ENCODE measurements at places on chromosomes 1 and 21.

DNA sequence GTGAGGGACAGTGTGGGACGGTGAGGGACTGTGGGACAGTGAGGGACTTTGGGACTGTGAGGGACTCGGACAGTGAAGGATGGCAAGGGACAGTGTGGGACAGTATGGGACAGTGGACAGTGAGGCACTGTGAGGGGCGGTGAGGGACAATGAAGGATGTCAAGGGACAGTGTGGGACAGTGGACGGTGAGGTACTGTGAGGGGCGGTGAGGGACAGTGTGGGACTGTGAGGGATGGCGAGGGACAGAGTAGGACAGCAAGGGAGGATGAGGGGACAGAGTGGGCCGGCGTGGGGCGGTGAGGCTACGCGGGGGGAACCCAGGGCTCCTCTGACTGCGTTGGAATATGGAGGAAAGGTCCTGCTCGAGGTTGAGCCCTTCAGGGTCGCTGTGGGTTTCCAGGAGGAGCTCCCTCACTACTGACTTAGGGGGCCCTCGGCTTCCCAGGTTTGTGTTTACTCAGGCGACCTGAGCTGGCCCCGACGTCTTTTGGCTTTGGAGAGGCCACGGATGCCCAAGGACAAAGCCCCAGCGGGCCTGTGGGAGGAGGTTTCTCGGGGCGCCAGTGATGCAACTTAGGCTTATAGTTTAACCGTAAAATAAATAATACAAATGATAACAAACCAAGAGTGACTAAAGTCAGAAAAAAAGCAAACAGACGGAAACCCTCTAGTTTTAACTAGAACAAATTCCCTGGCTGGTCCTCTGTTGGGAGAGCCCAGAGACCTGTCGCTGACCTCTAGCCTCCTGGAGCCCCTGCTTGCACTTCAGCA lies 1.1 kb upstream of the ERRFI1 start:
- no peak for DNase-seq

DNA sequence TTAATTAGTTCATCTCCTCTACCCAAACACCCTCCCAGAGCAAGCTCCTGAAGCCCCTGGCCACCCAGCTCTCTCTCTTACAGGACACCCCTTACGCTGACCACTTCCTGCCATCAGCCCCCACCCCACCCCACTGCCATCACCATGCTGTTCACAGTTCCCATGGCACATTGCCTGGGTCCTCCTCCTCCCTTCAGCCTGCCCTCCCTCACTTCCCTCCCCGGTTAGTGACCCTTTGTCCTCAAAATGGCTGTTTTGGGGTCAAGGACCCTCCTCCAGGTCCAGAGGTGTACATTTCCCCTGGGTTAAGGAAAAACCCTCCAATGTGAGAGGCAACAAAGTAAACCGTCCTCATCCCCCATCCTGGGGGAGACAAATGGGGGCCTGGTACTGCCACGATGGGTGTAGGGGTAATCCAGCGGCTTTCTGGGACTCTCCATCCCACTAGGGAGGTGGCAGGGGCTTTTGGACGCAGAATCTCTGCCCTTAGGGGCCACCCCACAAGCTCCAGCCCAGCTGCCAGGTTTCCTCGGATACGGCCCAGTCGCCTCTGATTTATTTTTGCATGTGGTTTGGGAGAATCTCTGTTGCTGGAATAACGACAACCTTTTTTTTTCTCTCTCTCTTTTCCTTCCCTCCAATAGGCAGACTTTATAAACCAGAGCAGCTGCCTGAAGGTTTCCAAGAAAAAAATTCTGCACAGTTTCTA lies 8.5 kb downstream of the CAMK2N1 start:
- no peak for DNase-seq

DNA sequence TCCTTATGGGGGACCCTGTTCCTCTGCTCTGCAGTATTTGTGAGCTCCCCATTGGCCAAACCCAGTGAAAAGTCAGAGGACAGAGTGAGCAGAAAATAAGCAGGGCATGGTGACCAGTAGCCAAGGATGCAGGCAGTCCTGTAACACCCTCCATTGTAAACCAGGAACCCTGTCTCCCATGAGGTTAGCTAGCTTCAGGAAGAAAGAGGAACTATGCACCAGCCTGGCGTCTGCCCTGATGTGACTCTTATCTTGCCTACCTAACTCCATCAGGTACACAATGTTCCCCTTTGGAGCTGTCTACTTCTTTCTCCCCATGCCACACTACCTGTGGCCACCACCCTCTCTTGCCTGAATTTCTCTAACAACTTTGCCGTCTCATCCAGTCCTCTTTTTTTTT lies 119.2 kb downstream of the LRIG2 start:
- no peak for DNase-seq

GRCh38 chr1:175116903-175117302 lies 49.3 kb downstream of the TNN start:
- no peak for DNase-seq

DNA sequence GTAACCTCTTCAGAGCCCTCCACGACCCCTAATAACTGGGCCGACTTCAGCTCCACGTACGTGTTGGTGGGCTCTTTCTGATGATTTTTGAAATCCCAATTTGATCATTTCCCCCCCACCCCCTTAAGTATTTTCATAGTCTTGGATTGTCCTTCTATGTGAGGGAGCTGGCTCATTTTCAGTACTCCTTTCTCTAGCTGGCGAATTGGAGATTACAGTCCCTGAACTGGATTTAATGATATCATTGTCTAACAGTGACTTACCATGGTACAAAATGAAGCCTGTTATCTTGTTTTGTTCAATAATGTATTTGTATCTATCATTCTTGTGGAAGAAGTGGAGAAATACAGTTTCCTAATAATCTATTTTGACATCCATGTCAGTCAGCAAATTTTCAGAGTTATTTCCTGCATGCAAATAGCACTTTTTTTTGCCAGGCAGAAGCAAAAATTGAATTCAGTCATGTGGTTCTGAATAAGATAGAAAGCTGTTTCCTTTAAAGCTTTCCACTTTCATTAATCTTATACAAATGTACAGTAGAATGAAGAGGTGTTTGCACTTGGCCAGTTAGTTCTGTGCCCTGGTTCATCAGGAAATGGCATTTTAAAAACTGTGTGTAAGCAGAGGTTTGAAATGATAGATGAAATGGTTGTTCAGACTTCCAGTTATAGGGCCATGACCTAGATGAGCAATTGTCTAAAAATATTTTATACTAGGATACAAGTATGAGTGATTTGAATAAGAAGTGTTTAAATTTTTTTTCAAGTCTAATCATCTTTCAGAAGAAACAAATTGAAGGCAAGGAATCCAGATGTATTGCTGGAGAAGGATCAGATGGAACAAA lies 104.2 kb downstream of the ATP5PO start:
- DNase-seq = no peak

- DNase-seq = no peak
These were observed 45.9 kb upstream of the NRDC start for GRCh38 chr1:51924455-51924854.

DNA sequence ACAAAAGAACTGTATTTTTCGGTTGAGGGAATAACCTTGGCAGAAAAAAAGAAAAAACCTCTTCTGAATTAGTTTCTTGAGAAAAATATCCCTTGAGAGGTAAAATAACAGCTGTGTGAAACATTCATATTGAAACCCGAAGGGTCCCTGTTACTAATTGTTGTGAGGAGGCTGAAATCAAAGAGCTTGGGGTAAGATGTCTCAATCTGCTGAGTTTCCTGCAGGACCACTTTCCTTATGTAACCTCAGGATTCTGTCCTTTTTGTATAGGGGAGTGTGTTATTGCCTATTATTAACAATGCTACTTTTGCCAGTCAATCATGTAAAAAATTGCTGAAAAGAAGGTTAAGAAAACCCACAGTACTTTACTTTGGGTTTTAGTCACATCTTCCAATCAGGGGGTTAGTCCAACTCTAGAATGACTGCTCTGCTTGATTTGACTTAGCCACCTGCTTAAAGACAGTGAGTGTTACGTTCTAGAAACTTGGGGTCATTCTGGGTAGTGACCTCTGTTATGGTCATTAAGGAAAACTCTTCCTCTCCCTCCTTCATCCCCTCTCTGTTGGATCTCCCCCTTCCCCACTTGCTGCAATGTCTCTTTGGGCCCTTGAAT lies 138.8 kb downstream of the GIPC2 start:
- no peak for DNase-seq

DNA sequence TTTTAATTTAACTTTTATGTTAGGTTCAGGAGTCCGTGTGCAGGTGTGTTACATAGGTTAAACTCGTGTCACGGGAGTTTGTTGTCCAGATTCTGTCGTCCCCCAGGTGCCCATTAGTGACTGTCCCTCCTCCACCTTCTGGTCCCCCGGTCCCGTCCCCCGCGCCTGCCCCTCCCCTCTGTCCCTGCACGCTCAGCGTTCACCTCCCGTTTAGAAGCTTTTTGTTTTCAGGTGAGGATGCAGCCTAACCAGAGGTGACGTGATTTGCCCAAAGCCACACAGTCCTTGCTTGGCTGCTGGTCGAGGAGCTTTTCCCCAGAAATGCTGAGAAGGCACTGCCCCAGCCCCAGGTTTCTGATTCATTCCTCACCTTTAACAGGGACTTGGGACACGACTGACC lies 844 bp downstream of the C1orf146 start:
- no peak for DNase-seq

DNA sequence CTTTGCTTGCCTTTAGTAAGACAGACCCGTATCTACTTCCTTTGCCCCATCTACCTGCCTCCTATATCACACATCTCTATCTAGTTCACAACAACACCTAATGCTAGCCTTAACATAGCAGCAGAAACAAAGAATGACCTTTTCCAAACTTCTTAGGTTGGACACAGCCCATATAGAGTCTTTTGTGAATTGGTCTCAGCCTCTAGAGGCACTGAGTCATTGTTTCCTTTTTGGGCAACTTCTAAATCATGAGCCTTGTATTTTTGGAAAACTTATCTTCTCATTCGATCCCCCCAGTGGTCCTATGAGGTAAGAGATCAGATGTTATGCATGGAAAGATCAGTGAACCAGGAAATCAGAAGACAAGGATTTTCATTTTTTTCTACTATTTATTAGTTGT lies 679.4 kb upstream of the USP24 start:
- no peak for DNase-seq

- DNase-seq = no peak
These were observed 19.9 kb downstream of the CASQ2 start for GRCh38 chr1:115748401-115749150.

- no peak for DNase-seq
These were observed 40.4 kb downstream of the USP48 start for GRCh38 chr1:21742578-21742977.

DNA sequence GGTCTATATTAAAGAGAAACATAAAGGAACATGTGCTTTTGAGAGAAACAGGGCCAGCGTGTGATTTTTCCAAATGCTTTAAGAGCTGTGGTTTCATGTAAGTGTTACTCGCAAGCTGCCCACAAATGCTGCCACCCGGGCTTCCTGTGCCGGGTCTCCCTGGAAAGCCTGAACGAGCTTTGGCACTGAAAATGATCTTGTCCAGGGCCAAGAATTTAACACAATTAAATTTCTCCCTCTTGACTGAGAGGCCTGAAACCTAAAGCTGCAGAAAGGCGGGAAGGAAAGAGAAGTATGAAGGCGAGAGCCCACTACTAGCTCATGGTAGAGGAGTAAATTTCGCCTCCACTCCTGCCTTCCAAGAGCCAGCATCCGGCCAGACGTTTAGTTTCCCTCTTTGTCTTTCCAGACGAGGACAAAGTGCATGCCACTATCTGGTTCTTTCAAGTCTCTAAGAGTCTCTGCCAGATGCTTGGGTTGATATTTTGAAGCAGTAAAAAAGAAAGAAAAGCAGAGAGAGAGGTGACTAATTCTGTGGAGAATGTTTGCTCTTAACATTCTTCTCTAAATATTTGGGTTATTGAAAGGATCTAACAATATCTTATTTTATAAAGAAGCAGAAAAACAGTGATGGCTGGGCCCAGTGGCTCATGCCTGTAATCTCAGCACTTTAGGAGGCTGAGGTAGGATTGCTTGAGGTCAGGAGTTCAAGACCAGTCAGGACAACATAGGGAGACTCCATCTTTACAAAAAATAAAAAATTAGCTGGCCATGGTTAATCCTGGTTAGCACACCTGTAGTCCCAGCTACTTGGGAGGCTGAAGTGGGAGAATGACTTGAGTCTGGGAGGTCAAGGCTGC lies 100.0 kb upstream of the HNRNPU start:
- peak; percentile 63 for DNase-seq

DNA sequence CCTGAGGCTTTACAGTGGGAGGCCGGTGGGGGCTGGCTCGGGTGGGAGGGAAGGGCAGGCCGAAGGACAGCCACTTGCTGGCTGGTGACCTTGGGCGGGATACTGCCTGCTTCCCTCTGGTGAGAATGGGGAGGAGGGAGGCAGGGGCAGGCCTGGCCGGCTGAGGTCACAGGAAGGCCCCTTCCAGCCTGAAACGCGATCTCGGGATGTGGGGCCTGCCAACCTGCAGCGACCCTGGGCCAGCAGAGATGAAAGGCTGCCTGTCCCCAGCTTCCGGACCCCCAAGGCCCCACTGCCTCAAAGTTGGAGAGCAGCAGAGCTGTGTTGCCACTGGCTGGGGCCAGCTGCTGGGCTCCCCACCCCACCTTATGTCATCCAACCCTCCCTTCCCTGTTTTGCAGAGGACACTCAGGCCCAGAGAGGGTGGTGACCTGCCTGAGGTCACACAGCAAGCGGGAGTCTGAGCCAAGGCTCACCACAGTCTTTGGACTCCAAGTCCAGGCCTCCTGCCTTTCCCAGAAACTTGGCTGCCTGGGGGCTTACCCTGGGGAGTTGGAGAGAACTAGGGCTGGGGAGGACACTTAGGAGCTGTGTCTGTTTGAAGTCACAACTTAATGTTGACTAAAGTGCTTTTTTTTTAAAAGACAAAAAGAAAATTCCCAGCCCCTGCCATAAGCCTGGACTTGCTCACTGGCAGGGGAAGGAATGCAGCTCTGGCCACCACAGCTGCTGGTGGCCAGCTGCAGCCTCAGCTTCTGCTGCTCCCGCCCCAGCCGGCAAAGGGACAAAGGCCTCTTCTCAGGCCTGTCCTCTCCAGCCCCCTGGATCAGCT lies 14.8 kb upstream of the WASF2 start:
- DNase-seq = no peak

DNA sequence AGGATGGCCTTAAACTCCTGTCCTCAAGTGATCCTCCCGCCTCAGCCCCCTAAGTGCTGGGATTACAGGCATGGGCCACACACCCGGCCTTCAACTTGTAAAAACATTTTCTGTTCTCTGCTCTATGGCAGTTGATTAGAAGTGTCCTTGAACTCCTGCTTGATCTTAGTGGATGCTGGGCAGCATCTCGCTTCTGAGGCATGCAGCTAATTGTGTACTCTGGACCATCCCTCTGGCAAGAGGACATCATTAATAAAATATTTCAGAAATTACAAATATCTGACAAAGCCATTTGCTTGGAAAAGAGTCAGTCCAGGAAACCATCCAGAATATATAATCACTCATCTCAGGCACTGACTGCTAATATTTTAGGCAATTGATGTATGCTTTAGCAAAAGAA lies 8.1 kb downstream of the NGF start:
- no peak for DNase-seq

DNA sequence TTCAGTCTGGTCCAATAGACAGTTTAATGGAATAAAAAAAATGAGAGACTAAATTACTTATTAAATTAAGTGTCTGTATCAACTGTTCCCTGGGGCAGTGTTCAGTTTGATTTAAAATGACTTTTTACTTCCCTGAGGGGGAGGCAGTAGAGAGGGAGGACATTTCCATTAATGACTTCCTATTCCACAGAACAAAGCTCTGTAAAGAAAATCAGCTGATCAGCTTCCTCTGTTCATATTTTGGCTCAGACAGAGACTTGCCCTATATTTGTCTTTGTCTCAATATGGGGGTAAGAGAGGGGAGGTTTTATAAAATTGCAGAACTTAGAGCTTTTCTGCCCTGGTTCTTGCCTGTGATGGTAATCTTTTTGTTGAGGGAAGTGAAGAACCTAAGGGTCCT lies 8.4 kb downstream of the CFAP126 start:
- DNase-seq = no peak

Data from AG09309 (cell line).